Activated T-cell treated with anti-CD3 and anti-CD28 coated beads, Interleukin-2, amount 50 U/mL, for 48 hours (primary cell): ENCODE measurements at places on chromosomes 7 and 10.

DNA sequence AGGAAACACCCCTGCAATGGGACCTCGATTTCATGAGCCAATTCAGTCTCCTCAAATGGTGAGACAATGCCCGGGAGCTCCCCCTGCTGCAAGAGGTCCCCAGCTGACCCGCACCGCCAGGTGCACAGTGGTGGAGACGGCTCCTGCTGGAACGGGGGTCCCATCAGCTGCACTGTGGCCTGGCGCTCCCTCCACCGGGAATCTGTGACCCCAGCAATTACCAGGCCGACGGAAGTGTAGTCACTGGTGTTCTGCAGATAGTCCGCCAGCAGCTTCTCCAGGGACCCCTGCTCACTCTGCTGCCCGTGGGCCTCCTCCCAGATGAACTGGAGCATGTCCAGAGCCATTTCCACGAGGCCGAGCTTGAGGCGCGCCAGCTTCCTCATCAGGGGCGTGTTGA is 64.9 kb upstream of the NKX6-2 start:
- no peak for DNase-seq

DNA sequence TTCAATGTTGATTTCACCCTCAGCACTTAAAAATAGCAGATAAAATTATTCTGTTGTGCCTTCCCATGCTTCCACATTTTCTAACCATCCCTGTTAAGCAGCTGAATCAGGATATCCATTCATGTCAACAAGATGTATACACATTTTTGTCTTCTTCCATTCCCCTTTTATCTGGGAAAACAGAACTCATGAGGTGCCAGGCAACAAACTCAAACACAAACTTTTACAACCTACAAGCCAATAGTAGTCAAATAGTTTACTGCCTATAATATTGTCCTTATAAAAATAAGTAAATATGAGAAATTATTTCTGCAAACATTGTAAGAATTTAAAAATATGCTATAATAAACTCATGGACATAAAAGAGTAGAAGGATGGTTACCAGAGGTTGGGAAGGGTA is 1569.8 kb downstream of the REEP3 start:
- DNase-seq: no peak

- DNase-seq: no peak
These were observed 4.8 kb upstream of the ADRB1 start for GRCh38 chr10:114038819-114039218.

DNA sequence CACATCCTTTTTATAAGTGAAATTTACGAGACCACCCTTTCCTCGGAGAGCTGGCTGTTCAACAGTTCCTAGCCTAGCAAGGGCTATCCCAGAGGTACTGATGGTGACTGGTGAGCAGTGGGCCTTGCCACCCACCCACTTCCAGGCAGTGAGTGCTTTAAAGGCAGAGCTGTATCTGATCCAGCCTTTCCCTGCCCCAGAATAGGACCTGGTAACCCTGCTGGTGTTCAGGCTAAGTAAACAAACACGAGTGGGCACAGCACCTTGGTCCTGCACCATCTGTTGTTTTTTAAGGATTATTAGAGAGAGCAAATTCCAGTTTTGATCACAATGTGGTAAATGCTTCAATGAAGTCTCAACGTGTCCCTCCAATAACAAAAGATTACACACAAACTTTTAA is 75.7 kb downstream of the COBL start:
- DNase-seq: no peak

- DNase-seq: no peak
These were observed 17.1 kb upstream of the PRRT4 start for GRCh38 chr7:128378637-128379036.
